Frontal cortex (tissue), 4 donors: ENCODE measurements at places on chromosomes 13 and 19.

GRCh38 chr13:24606486-24607170 is 73.6 kb upstream of the ATP12A start:
- DNase-seq: no peak

DNA sequence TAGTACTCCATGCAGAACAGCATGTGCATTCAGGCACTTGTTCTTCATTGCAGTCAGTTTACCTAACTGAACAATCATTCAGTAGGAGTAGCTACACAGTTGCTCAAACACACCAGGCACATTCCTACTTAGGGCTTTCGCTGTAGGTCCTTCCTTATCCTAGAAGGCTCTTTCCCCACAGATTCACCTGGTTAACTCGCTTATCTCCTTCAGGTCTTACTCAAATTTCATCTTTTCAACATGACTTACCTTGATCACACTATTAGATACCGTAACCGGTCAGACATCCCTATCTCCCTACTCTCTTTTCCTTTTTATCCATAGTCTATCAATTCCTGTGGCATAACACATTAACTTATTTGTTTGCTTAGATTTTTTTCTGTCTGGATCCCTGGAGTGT is 14.6 kb downstream of the EDNRB start:
- no peak for DNase-seq

DNA sequence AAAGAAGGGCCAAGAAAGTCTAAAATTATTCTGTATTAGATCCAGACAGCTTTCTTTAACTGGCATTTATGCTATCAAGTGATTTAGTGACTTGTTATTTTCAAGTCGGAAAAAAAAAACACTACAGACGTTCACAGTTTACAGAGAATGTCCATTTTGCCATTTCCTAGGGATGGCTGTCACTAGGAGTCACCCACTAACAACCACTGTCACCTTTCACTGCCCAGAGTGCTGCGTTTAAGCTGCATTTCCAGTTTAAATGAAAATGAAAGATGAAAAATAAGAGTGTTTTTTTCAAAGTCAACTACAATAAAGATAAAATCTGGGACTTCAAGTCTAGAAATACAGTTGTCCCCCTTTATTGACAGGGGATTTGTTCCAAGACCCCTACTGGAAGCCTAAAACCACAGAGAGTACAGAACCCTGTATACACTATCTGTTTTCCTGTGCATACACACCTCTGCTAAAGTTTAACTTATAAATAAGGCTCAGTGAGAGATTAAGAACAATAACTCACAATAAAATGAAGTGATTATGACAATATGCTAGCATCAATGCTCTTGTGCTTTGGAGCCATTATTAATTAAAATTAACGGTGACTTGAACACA is 112.5 kb downstream of the SACS start:
- no peak for DNase-seq

DNA sequence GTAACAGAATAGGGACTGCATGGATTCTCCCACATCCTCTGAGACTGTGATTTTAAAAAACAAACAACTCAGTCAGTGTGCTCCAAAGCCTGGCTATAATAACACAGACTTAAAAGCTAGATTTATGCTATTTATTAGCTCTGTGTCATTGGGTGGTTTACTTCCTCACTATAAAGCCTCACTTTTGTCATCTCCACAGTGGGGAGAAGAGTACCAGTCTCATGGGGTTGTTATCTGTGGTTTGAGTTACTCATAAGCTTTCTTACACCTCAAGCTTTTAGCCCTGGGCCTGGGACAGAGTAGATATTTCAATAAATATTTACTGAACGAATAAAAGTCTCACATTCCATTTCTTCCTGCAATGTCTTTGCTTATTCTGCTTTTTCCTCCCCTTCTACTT is 5.3 kb downstream of the RNASEH2B start:
- no peak for DNase-seq

DNA sequence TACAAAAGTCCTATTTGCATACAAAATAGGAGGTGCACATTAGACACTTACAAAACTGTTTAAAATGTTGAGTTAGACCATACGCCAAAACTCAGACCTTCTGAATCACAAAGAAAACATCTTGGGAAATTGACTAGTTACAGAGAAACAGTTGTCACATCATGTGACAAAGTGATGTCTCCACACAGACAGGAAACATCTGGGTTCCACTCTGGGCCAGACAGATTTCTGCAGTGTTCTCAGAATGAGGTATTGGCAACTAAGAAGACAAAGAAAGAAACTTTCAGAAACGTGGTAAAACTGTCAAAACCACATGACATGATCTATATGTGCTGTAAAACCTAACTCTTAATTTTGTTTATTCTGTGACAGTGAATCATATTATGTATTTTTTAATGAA is 6.7 kb downstream of the ZNF793 start:
- DNase-seq: no peak

DNA sequence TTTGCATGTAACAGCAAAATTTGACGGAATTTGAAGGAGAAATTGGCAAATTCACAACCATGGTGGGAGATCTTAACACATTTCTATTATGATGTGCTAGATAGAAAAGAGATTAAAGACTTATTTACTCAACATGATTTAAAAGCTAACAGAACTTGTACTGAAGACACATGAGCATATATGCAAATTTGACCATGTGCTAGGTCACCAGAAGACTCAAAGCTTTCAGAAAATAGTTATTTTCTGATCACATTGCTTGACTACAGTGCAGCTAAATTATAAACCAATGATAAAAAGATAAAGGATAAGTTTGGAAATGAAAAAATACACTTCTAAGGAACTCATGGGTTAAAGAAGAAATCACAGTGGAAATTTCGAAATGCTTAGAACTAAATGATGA is 9.1 kb downstream of the GPR183 start:
- no peak for DNase-seq

DNA sequence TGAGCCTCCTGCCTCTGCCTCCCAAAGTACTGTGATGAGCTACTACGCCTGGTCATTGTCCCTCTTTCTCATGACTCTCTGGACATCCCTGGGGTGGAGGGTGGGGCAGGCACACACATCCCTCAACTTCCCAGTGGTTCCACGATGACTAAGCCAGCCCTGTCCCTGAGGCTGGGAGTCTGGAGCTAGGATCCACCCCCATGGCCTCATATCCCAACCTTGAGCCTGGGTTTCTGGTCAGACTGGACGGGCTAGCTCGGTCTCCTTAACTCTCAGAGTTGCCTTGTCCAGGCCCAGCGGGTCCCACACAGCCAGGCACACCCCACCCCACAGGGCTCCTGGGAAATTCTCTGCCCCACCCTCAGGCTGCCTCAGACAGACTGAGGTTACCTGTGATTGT is 19.6 kb downstream of the IER2 start:
- no peak for DNase-seq

DNA sequence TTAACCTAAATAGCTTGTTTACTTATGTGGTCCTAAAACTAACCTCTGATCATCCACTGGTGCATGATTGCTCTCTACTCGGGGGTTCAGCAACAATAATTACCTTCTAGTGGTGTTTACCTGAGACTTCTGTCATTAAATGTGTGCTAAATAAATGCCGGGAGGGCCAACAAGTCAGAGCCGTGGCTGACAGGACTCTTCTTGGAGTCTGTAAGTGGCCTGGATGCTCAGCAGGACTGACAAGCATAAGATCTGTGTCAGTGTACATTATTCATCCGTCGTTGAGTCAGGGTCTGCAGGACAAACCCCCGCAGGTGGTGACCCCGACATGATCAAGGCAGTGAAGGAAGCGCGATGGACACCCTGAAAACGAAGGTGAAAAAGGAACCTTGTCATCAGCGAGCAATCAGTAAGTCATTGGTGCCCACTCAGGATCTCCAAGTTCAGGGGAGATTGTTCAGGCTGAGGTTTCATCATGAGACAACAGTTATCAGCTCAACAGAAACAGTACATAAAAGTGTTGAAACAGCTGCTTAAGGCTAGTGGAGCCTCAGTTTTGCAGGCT is 1466.9 kb downstream of the UQCRFS1 start:
- no peak for DNase-seq

GRCh38 chr19:39845584-39845932 is 621 bp downstream of the FBL start:
- DNase-seq: no peak

DNA sequence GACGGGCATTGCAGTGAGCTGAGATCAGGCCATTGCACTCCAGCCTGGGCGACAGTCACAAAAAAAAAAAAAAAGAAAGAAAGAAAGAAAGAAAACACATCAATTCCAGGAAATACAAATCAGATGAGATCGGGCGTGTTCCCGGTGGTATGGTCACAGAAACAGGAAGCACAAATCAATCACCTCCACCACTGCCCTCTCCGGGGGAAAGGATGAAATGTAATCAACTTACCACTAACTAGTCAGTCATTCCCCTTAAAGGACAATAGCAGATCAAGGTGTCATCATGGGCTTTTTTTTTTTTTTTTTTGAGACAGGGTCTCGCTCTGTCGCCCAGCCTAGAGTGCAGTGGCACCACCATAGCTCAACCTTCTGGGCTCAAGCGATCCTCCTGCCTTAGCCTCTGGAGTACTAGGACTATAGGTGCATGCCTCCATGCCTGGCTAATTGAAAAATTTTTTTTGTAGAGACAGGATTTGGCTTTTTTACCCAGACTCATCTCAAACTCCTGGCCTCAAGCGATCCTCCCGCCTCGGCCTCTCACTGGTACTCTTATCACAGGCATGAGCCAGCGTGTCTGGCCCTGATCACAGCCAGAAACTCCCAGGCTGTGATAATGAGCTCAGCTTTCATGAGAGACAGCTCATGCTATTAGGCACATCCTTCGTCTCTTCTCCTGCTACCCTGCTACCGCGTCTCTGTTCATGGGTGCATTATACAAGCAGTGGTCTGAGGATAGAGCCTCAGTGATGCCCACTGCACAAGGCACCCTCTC is 6.8 kb upstream of the DPRX start:
- no peak for DNase-seq

- no peak for DNase-seq
Observed at GRCh38 chr13:103694471-103694870, 628.3 kb upstream of the SLC10A2 start.

DNA sequence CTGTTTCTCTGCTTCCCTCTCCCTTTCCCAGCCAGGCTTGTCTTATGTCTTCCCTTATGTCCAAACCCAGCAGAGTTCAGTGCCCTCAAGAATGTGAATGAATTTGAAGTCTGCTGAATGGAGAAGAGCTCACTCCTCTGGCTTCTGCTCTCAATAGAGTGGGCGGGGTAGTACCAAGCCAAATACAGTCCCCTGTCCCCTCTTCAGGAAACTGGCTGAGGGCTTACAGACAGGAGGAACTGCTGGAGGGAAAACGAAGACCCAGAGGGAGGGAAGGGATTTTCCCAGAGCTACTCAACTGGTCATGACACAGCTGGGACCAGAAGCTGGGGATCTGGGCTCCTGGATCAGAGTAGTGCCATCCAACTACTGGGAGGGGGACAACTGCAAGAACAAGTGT is 32.9 kb upstream of the POU2F2 start:
- no peak for DNase-seq

- no peak for DNase-seq
Observed at GRCh38 chr13:35714588-35715377, 238.3 kb upstream of the MAB21L1 start.

- no peak for DNase-seq
Observed at GRCh38 chr13:90868321-90868920, 479.1 kb upstream of the MIR17HG start.

DNA sequence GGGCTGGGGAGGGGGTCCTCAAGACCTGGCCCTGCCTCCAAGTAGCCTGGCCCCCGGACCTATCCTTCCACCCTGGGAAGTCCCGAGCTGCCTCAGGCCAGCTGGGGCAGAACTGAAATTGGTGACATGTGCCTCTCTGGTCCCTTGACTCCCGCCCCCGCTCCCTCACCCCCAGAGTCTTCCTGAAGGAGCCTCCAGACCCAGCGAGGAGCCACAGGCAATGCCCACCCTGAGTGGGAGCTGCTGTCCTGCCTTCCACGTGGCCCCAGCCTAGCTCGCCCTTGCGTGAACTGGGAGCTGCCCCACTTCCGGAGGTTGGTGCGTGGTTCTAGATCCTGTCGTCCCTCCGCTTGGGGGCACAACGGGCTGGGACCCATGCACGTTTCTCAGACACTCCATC is 34.6 kb downstream of the CEBPA start:
- no peak for DNase-seq
